Right lobe of liver (tissue), 6 donors: ENCODE measurements at places on chromosomes 13 and 19. TPM values are rescaled to one million over a fixed set of nuclear protein-coding genes. Genes with fewer than 3 reads are reported as not detected.

The CLDND2 gene
- total RNA-seq, result 1.00 TPM

The ATP8B3 gene
- total RNA-seq, result 4.1 TPM

The ADGRE2 gene
- 5.7 TPM for total RNA-seq

The NAT14 gene
- total RNA-seq, result 6.0 TPM

The CTXN1 gene
- 0.49 TPM for total RNA-seq

The FLT1 gene
- 10.9 TPM for total RNA-seq

GRCh38 chr13:104817271-104817670 is 1718.2 kb downstream of the EFNB2 start:
- H3K27ac ChIP-seq, result no peak overlapping the region
- no peak for DNase-seq
- no peaks in the 10 kb centered on the region for H3K36me3 ChIP-seq
- H3K27me3 ChIP-seq, result no peaks in the 10 kb centered on the region

- H3K4me3 ChIP-seq, result no peak overlapping the region
- no peak overlapping the region for H3K27ac ChIP-seq
- no peaks in the 10 kb centered on the region for H3K27me3 ChIP-seq
- no peak for DNase-seq
- H3K4me1 ChIP-seq, result no peaks in the 10 kb centered on the region
These were observed 26.4 kb upstream of the CCNE1 start for GRCh38 chr19:29785360-29785759.

DNA sequence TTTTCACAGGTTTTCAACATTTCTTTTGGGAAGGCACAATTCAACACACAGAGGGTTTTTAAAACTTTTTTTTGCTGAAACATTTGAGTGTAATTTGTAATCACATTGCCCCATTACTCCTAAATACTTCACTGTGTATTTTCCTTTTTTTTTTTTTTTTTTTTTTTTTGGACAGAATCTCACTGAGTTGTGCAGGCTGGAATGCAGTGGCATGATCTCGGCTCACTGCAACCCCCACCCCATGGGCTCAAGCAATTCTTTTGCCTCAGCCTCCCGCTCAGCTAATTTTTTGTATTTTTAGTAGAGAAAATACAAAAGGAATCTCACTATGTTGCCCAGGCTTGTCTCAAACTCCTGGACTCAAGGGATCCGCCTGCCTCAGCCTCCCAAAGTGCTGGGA is 14.8 kb upstream of the DNAJC15 start:
- DNase-seq, result no peak
- no peaks in the 10 kb centered on the region for H3K27me3 ChIP-seq
- no peak overlapping the region for H3K27ac ChIP-seq
- no peaks in the 10 kb centered on the region for H3K4me1 ChIP-seq

- peaks cover 6% of the 10 kb centered on the region for H3K36me3 ChIP-seq
- H3K4me1 ChIP-seq, result peaks cover 35% of the 10 kb centered on the region
- no peak for DNase-seq
- H3K27me3 ChIP-seq, result no peaks in the 10 kb centered on the region
- H3K27ac ChIP-seq, result peak overlapping the region; percentile 56
These were observed 6.0 kb downstream of the SHFL start for GRCh38 chr19:10091895-10092641.

DNA sequence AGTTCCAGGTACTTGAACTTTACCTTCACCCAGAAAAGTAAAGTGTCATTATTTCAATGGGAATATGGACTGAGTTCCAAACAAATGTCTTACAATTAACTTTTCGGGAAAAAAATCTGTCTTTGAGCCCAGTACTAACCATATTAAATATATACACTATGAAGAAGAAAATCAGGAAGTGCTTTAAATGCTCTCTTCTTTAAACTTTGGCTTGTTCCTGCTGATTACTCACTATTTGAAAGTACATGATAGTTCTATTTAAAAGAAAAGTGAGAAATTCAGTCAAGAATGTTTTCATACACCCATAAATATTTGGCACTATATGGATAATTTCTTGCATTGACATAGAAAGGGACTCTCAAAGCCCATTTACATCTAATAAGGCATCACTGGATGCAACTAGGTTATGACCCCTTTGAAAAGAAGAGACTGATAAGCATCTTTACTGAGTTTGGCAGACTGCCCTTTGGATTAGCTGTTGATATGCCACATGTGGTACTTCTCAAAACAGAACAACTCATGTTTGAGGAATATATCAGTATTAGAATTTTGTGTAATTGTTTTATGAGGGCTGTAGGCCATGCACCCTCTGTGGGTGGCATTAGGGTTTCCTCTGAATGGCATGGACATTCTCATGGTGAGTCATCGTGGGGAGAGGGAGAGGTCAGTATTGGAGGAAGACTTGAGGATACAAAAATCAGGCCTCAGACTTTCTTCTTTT is 25.0 kb upstream of the VWA8 start:
- H3K27ac ChIP-seq, result no peak overlapping the region
- no peaks in the 10 kb centered on the region for H3K4me1 ChIP-seq
- H3K4me3 ChIP-seq, result no peak overlapping the region
- DNase-seq, result no peak
- no peaks in the 10 kb centered on the region for H3K27me3 ChIP-seq

DNA sequence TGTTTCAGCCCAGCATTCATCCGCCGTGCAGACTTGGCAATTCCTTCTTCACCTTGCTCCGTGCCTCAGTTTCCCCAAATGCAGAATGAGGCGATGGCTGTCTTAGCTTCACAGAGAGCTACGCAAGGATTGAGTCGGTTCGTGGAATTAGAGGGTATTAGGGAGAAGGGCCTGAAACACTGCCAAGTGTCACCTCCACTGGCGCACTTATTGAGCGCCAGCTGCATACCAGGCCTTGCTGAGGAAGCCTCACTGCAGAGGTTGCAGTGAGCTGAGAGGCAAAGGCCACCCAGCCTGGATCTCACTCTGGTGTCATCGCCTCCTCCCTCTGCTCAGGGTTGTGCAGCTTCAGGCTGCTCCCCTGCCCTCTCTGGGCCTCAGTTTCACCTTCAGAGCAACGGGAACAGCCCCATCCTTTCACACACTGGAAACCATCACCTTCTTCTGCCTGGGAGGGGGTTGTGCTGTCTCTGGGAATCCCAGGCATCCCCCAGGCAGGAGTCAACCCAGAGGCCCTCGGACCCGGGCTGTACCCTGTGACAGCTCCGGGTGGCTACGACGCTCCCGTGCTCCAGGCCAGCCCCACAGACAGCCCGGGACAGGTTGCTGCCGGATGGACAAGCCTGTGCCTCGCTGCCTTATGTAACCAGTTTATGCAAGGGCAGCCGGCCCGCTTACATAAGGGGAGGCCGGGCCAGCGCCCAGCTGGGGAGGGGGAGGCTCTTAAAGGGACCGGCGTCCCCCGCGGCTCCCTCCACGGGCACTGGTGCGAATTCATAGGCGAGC is 31.9 kb downstream of the NFIC start:
- no peaks in the 10 kb centered on the region for H3K36me3 ChIP-seq
- no peaks in the 10 kb centered on the region for H3K27me3 ChIP-seq
- no peaks in the 10 kb centered on the region for H3K4me1 ChIP-seq
- no peak overlapping the region for H3K4me3 ChIP-seq

DNA sequence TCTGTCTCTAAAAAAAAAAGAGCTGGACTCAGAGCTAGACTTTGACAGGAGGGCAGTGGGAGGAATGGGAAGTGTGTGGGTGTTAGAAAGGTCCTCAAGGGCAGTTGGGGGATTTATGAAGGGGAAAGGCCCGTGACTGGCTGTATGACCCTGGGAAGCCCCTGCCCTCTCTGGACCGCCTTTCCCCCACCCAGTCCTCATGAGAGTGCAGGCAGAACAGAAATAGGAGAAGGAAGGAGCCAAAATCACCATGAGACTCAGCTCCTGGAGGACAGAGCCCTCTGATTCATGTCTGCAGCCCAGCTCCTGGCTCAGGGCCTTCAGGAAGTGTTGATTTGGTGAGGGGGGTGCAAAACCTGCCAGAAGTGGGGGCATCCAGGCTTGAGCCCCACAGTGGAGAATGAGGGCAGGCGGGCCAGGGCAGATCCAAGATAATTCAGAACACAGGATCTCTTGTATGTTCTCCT is 8.7 kb upstream of the SMG9 start:
- H3K27ac ChIP-seq, result no peak overlapping the region
- H3K4me1 ChIP-seq, result no peaks in the 10 kb centered on the region
- H3K4me3 ChIP-seq, result no peak overlapping the region
- H3K27me3 ChIP-seq, result no peaks in the 10 kb centered on the region
- DNase-seq, result peak; percentile 33

GRCh38 chr13:41455725-41456419 is 1.5 kb upstream of the RGCC start:
- H3K4me1 ChIP-seq, result no peaks in the 10 kb centered on the region
- H3K27ac ChIP-seq, result no peak overlapping the region
- H3K27me3 ChIP-seq, result no peaks in the 10 kb centered on the region
- no peak overlapping the region for H3K4me3 ChIP-seq
- H3K36me3 ChIP-seq, result no peaks in the 10 kb centered on the region

- H3K4me1 ChIP-seq, result no peaks in the 10 kb centered on the region
- H3K36me3 ChIP-seq, result no peaks in the 10 kb centered on the region
- no peak overlapping the region for H3K4me3 ChIP-seq
These were observed 12.3 kb upstream of the CYSLTR2 start for GRCh38 chr13:48641404-48641803.

GRCh38 chr13:20870829-20871228 is 31.7 kb downstream of the XPO4 start:
- DNase-seq, result no peak
- no peak overlapping the region for H3K4me3 ChIP-seq
- no peak overlapping the region for H3K27ac ChIP-seq
- no peaks in the 10 kb centered on the region for H3K36me3 ChIP-seq
- no peaks in the 10 kb centered on the region for H3K4me1 ChIP-seq

DNA sequence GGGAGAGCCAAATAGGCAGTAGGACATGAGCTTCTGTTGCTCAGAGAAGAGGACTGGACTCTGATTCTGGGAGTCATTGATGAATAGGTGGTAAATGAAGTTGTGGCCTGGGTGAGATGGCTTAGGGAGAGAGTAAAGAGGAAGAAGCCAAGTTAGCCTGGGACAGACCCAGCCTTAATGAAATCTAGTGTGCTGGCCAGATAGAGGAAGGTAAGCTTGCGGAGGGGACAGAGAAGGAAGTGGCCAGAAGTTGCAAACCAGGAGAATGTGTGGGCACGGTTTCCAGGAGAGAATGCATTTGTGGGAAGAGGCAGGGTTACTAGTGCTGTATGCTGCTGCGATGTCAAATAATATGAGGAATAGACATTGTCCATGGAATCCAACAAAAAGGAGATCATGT is 83.3 kb upstream of the OLFM4 start:
- H3K27me3 ChIP-seq, result no peaks in the 10 kb centered on the region
- H3K36me3 ChIP-seq, result no peaks in the 10 kb centered on the region
- H3K4me3 ChIP-seq, result no peak overlapping the region
- no peaks in the 10 kb centered on the region for H3K4me1 ChIP-seq

DNA sequence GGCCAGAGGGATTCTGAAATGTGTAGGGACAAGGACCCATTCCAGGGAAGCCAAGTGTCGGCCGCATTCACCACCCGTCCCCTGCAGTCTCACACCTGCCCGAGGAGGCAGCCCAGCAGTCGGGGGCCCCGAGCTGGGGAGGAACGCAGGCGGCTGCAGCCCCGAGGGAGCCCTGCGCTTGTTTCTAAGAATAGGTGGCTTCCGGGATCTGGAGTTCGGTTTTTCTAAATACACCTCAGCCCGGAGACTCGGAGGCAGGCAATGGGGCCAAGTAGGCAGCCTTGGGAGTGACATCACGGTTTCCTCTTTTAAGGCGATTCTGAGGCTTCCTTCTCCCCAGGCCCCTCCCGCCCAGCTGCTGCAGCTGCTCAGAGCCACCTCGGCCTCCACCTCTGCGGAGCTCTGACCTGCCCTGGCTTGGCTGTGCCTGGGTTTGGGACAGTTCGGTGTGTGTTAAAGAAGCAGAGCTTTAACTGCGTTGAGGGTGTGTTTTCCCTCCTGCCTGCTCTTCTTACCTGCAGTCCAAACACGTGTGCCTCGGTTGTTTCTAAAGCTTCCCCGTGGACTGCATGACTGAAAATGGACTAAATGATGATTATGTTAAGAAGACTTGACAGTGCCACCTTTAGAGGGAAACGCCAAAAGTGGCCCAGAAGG is 80.5 kb downstream of the COL4A2 start:
- peak overlapping the region; percentile 47 for H3K27ac ChIP-seq
- H3K36me3 ChIP-seq, result no peaks in the 10 kb centered on the region
- H3K4me3 ChIP-seq, result no peak overlapping the region
- DNase-seq, result no peak

- no peak overlapping the region for H3K4me3 ChIP-seq
- no peak overlapping the region for H3K27ac ChIP-seq
- H3K36me3 ChIP-seq, result no peaks in the 10 kb centered on the region
- H3K27me3 ChIP-seq, result no peaks in the 10 kb centered on the region
- no peak for DNase-seq
- H3K4me1 ChIP-seq, result no peaks in the 10 kb centered on the region
These were observed 425.5 kb downstream of the RFC3 start for GRCh38 chr13:34243403-34243802.

DNA sequence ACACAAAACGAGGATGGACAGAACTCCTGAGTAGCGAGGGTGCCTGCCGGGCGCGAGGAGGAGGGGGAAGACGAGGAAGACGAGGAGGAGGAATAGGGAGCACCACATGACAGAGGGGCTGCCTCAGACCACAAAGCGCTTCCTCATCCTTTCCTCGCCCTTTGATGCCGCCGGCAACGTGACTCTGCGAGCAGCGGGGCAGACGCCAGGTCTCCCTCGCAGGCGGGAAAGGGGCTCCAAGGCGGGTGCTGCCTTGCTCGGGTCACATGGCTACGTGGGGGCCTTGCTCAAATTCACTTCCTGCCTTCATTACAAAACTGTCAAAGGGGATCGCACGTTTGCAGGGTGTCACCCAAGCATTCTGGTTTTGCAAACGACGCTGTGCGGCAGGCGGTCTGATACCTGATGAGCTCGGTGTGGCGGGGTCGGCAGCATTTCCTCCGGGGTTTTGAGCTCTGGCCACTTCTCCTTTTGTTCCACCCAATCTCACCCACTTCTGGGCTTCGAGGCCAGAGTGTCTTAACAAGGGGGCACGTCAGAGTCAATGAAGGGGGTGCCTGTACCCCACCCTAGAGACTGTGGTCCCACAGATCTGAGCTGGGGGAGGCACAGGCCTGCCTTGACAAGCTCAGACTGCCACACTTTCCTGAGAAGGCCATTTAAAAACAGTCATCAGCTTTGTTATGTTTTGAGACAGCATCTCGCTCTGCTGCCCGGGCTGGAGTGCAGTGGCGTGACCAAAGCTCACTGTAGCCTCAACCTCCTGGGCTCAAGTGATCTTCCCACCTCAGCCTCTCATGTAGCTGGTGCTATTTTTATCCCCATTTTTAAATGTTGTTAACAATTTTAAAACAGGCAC is 14.9 kb downstream of the MAP2K2 start:
- H3K4me3 ChIP-seq, result no peak overlapping the region
- peaks cover 32% of the 10 kb centered on the region for H3K36me3 ChIP-seq
- no peak overlapping the region for H3K27ac ChIP-seq

- no peak overlapping the region for H3K27ac ChIP-seq
- H3K36me3 ChIP-seq, result no peaks in the 10 kb centered on the region
- H3K4me3 ChIP-seq, result no peak overlapping the region
- no peak for DNase-seq
- H3K4me1 ChIP-seq, result no peaks in the 10 kb centered on the region
These were observed 345.8 kb downstream of the ZNF536 start for GRCh38 chr19:30718014-30718413.

GRCh38 chr13:75458696-75459422 is 23.1 kb downstream of the TBC1D4 start:
- H3K4me3 ChIP-seq, result no peak overlapping the region
- peak overlapping the region; percentile 71 for H3K27ac ChIP-seq
- peaks cover 8% of the 10 kb centered on the region for H3K4me1 ChIP-seq
- DNase-seq, result no peak
